ENCODE measurements at places on chromosomes 6 and 20.

- no peak for DNase-seq
Observed at GRCh38 chr6:23523771-23524170, 602.2 kb upstream of the NRSN1 start.

DNA sequence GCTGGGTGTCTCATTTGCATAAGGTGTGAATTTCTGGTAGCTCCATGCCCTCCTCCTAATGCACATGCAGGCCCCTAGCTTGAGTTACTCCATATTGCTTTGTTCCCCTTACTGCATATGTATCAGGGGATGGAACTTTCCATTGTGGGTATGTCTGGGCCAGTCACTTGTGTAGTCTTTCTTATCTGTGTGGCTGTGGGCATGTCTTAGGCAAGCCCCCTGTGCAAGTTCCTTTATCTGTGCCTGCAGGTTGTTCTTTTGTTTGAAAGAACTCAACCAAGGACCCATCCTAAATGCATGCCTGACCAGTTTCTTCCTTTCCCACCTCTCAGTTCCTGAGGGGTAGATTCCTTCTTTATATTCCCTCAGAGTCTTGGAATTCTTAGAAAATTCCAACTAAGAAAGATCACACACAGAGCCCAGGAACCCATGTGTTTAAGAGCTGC is 23.6 kb downstream of the MBOAT1 start:
- DNase-seq = no peak

DNA sequence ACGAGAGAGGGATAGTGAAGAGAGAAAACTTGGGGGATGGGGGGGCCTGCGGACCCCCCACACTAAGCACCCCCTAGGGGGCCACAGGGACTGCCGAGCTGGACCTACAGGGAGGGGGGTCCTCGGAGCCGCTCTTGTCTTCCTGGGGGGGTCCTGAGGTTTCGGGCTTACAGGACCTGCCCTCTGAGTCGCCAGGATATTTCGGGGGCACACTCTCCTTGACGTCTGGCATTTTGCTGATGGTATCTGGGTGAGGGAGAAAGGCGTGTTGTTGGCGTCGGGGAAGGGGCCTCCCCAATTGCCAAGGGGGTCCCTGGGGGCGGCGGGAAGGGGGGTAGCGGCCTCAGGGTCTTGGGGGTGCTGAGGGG is 516 bp downstream of the TCP11 start:
- no peak for DNase-seq

DNA sequence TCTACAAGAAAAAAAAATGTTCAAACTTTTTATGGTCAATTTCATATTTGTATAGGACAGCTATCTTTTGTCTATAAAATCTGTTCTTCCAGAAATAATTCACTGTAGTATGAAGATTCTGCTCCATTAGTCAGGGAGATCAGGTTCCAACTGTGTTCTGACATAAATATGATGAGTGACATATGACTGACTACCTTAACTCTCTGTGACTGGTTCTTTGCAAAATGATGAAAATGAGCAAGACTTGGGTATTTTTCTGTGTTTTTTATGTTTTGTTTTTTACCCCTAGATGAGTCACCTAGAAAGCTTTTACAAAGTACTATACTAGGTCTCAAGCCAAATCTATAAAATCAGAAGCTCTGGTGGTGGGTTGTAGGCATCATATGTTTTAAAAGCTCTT is 229.6 kb downstream of the MMUT start:
- DNase-seq = no peak

All from putamen (tissue), 1 donor.